Left ventricle myocardium superior (tissue), 1 donor: ENCODE measurements at places on chromosomes 7 and 10. TPM values are rescaled to one million over a fixed set of nuclear protein-coding genes. Genes with fewer than 3 reads are reported as not detected.

TMEM229A gene
- not detected for total RNA-seq

FOXI2 gene
- not detected for total RNA-seq

RPP30 gene
- 30.9 TPM for total RNA-seq

CNPY1 gene
- not detected for total RNA-seq

ANKRD7 gene
- 0.59 TPM for total RNA-seq

EMX2 gene
- 0.42 TPM for total RNA-seq

PAPOLB gene
- 0.05 TPM for total RNA-seq

TWIST1 gene
- total RNA-seq: 1.3 TPM

OR13A1 gene
- not detected for total RNA-seq

NPFFR1 gene
- total RNA-seq: 0.02 TPM

MACC1 gene
- total RNA-seq: 0.05 TPM

PDZD7 gene
- 0.17 TPM for total RNA-seq

ZNF212 gene
- 5.2 TPM for total RNA-seq

ANKRD61 gene
- 0.20 TPM for total RNA-seq

LIMK1 gene
- 9.4 TPM for total RNA-seq

SMURF1 gene
- 11.5 TPM for total RNA-seq

NPY4R2 gene
- total RNA-seq: not detected

NAT16 gene
- total RNA-seq: not detected

SCD gene
- total RNA-seq: 13.2 TPM

VPS26A gene
- total RNA-seq: 37.3 TPM

ZNF425 gene
- 0.72 TPM for total RNA-seq

CYP26C1 gene
- total RNA-seq: not detected

OPN4 gene
- total RNA-seq: 0.25 TPM

ENO4 gene
- total RNA-seq: 0.64 TPM

TLL2 gene
- total RNA-seq: 11.6 TPM

MINPP1 gene
- total RNA-seq: 5.0 TPM

SRRM3 gene
- 17.2 TPM for total RNA-seq

NRG3 gene
- total RNA-seq: 0.15 TPM

SEMA3D gene
- total RNA-seq: 0.94 TPM

TDRD1 gene
- 2.7 TPM for total RNA-seq

NUTM2D gene
- total RNA-seq: 5.6 TPM

CFAP70 gene
- 1.7 TPM for total RNA-seq

IFIT1 gene
- total RNA-seq: 48.0 TPM

CNTNAP2 gene
- total RNA-seq: 0.22 TPM

VWDE gene
- total RNA-seq: not detected

OR2A14 gene
- not detected for total RNA-seq

STEAP4 gene
- total RNA-seq: 21.7 TPM

EPHB6 gene
- total RNA-seq: 3.9 TPM

DYDC2 gene
- not detected for total RNA-seq

HOXA7 gene
- not detected for total RNA-seq

RELN gene
- 2.5 TPM for total RNA-seq

UTF1 gene
- not detected for total RNA-seq
